ENCODE measurements at places on chromosomes 16 and 17.

DNA sequence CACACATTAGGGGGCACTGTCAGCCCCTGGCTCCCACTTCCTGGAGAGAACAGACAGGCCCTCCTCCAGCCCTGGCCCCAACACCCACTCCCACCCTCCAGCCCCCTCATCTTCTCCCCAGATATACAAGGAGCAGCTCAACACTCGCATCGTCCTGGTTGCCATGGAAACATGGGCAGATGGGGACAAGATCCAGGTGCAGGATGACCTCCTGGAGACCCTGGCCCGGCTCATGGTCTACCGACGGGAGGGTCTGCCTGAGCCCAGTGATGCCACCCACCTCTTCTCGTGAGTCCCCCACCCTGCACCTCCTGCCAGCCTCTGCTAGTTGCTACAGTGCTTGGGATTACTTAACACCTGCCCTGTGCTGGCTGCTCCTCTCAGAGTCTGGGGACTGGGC, 14.4 kb downstream of the ADAM11 start:
- no peak for DNase-seq

DNA sequence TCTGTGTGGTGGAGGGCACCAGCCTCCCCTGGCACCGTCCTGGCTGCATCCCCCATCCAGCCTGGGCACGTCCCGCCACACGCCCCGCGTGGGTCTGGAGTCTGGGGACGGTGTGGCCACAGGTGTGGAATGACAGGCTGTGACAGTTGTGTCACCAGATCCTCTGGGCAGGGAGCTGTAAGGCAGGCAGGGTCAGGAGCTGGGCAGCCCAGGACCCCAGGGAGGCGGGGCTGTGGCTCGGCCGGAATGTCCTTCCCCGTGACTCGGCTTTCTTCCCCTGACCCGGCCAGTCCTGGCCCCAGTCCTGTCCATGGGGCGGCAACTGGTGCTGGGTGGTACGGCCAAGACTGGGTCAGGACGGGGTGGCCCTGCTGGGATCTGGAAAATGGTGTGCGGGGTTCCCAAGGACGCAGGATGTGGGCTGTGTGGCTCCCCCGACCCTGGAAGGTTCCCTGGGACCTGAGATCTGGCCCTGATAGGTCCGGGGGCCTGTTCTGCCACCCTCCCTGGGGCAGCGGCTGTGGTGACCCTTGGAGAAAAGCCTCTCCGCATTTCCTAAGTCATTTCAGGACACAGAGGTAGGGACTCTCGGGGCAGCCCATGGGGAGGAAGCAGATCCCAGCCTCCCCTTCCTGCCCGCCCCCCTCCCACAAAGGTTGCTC, 3.3 kb upstream of the SLC16A3 start:
- no peak for DNase-seq

DNA sequence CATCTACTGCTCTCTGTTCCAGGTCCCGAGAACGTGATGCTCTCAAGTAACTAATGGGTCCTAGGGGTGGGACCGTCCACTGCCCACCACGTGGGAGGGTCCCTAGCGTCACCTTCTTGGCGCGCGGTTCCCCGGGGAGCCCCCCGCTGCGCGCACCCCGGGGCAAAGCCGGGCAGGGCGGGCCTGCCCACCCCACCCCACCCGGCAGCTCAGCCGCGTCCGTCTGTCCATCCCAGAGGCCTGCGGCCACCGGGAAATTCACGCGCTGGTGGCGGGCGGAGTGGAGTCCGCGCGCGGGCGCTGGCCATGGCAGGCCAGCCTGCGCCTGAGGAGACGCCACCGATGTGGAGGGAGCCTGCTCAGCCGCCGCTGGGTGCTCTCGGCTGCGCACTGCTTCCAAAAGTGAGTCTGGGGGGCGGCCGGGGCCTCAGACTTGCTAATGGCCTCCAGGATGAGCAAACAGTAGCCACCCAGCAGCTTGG, 494 bp downstream of the PRSS41 start:
- DNase-seq = no peak

DNA sequence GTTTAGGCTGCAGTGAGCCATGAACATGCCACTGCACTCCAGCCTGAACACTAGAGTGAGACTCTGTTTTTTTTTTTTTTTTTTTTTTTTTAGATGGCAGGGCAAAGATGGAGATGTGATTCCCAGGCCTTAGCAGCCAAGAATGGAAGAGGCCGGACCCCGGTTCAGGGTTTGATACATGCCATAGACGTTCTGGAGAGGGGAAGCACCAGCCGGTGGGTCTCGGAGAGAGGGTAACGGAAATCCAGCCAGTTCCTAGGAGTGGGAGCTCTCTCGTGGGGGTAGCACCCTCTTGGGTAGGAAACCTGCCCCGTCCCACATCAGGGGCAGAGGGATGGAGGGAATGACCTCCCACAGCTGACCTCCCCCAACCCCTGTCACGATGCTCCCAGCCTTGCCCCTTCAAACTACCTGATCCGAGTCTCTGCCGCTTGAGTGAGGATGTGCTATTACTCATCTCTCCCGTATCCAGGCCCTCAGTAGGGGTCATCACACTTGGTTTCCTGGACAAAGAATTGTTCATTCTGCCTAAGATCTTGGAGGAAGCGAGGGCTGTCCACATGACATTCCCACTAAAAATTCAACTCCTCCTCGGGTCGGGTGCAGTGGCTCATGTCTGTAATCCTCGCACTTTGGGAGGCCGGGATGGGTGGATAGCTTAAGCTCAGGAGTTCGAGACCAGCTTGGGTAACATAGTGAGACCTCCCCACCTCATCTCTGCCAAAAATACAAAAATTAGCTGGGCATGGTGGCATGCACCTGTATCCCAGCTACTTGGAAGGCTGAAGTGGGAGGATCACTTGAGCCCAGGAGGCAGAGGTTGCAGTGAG, 47.3 kb downstream of the MIS12 start:
- DNase-seq = no peak

GRCh38 chr16:20610211-20610891, 34.2 kb upstream of the ACSM2B start:
- DNase-seq = no peak

DNA sequence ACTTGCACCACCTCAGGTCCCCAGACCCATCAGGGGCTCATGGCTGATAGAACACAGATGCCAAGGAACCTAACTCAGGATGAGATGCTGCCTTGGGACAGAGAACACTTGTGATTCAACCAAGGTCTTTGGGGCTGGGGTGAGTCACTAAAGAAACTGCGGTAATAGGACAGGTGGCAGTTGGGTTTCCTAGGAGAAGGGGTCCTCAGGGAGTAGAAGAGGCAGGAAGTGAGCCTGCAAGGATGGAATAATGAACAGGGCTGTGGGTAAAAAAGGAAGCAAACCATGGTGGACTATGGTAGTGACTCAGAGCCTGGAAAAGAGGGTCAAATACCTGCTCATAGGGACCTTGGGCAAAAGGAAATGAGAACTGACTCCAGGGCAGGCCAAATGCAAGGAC, 6.5 kb upstream of the PNPO start:
- no peak for DNase-seq

DNA sequence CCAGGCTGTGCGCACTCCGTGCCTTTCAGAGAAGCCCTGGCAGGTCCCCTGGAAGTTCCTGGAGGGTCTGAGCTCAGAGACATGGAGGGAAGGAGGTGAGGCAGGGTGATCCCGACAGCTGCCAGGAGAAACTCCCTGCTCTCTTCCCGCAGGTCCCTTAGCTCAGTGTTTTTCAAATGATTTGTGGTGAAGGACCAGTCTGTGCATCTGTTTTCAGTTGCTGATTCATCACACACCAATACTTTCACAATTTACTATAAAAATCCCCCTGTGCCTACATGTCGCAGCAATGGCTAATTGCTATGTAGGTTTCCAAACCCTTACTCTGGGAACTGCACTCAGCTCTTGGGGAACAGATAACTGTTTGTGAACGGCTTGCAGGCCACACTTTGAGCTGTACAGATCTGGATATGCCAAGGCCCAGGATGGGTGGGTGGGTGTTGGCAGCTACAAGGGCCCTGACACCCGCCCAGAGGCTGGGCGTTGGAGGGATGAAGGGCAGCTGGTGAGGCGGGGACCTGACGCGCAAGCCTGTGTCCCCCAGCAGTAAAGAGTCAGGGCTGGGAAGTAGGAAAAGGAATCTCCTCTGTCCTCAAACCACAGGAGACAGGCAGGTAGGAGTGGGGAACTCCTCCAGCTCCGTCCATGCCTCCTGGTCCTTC, 20.5 kb upstream of the EMP2 start:
- no peak for DNase-seq

GRCh38 chr17:21313320-21313719, 28.8 kb downstream of the MAP2K3 start:
- DNase-seq = no peak

DNA sequence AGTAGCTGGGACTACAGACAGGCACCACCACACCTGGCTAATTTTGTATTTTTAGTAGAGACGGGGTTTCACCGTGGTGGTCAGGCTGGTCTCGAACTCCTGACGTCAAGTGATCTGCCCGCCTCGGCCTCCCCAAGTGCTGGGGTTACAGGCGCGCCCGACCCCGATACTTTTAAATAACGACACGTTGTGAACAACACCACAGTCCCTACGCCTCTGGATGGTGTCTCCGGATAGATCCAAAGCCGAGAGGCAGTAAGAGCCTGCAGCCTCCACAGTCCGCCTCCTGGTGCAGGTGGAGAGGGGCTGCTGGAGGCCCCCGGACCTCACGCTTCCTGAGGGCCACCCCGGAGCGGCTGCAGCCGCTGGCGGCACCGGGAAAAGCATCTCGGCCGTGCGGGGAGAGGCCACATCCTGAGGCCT, 741 bp upstream of the TLCD3A start:
- DNase-seq = no peak

- DNase-seq = no peak
Measured at GRCh38 chr16:212999-213398, 16.2 kb downstream of the LUC7L start.

DNA sequence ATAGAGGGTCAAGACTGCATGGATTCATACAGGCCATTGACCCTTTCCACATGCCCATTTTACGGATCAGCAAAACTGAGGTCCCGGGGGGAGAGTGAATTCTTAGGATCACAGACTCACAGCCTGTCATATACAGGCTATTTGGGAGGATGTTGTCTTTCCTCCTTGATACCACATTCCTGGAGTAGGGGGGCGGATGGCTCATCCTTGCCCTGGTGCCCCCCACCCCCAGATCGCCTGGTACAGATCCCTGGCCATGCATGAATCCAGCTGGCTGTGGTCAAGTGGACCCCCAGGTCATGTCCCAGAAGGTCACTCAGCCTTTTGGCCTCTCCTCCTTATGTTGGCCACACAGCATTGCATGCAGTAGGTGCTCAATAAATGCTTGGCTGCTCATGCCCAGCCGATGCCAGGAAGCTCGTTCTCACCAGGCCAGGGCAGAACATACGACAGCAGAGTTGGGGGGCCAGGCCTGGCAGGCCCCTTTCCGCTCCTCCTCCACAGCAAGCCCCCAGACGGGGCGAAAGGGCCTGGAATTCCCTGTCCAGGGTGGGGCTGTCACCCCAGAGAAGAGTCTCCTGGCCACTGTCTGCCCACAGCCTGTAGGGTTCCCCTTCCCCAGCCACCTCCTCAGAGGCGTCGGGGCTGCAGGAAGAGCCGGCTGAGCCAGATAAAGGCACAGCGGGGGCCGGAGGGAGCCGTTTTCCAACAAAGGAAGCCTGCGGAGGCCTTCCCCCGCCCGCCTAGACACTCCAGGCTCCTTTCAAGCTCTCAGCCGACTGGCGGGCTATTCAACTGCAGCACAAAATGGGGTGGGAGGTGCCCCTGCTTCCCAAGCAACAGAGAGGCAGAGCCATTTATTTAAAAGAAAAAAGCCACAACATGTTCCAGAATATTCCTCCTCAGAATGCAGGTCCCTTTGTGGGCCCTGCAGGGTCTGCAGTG, 215.7 kb upstream of the CIBAR2 start:
- no peak for DNase-seq

GRCh38 chr16:2884041-2884451, 1.0 kb downstream of the FLYWCH2 start:
- DNase-seq = no peak

- DNase-seq = peak; percentile 79
Measured at GRCh38 chr17:48618256-48618896, 3.3 kb upstream of the HOXB8 start.

- DNase-seq = no peak
Measured at GRCh38 chr16:1890708-1891050, 18.7 kb upstream of the MEIOB start.

GRCh38 chr17:49483599-49484509, 11.2 kb upstream of the NGFR start:
- no peak for DNase-seq

- DNase-seq = no peak
Measured at GRCh38 chr16:48160575-48160974, 4.8 kb upstream of the ABCC12 start.

GRCh38 chr17:33935822-33936221, 319.3 kb upstream of the CCL2 start:
- DNase-seq = no peak

DNA sequence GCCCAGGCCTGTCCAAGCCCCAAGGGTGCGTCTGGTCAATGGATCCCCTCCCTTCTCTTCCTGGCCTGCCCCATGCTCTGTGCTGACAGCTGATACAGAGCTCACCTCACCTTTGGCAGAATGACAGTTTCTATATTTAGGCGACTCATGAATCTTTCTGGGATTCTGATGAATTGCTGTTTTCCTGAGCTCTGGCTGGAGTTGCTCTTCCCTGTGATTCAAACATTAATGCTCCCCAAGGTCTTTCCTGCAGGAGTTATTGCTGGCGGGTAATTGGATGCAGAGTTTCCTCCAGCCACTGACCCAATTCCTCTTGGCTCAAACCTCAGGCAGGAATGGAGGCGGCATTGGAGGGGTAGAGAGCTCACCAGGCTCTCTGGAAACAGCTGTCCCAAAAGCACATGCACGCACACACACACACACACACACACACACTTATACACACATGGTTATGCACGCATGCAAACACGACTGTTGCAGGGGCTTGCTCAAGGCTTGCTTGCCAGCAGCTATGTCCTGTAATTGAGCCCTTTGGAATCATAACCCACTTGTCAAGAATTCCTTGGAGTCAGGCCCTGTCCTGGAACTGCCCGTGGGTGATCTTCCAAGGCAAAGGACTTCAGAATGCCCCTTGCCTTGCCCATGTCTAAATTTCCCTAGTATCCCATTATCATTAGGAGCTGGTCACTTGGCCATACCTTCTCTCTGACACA, 128.8 kb downstream of the ASIC2 start:
- DNase-seq = no peak

- no peak for DNase-seq
Measured at GRCh38 chr17:41895617-41896016, 23.1 kb downstream of the ACLY start.

DNA sequence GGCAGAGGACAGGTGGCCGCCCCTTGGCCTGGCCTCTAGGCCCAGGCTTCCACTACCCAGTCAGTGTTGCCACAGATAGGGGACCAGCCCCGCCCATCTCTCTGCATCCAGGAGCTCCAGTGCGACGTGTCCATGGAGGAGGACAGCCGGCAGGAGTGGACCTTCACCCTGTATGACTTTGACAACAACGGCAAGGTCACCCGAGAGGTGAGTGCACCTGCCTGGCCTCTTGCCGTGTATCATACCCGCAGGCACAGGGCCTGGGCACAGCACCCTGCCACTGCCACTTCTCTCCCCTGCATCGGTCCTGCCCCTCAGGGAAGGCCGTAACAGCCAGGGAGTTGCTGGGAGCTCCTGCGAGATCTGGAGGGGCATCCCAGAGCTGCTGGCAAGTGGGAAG, 55.7 kb downstream of the SNX20 start:
- DNase-seq = no peak

GRCh38 chr16:66588981-66589713, 9.9 kb downstream of the CMTM2 start:
- no peak for DNase-seq

- DNase-seq = no peak
Measured at GRCh38 chr16:67395105-67395457, 1.8 kb upstream of the TPPP3 start.

Measured in stimulated activated CD8-positive, alpha-beta memory T cell treated with anti-CD3 and anti-CD28 coated beads, Interleukin-4, amount 100 ng/mL, for 4 hours (primary cell).